ENCODE measurements at places on chromosomes 2 and 18.

DNA sequence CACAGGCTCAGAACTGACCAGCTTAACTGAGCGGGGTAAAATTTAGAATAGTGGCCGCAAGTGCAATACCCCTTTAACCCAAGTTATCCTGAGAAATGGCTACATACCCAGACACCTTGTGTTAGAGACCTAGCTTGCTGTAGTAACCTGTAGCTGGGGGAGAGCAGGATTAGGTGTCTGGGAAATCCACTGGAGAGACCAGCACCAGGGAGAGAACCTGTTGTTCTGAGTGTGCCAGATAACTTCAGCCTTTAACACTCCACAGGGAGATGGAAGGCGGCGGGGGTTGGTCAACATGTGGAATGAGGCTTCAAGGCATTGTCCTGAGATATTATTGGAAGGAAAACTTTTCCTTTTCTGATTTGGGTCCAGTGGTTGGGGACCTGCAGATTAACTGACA lies 356.0 kb downstream of the PTPRM start:
- no peak for DNase-seq

- peak; percentile 48 for DNase-seq
Measured at GRCh38 chr2:69830045-69830905, 815 bp downstream of the GMCL1 start.

DNA sequence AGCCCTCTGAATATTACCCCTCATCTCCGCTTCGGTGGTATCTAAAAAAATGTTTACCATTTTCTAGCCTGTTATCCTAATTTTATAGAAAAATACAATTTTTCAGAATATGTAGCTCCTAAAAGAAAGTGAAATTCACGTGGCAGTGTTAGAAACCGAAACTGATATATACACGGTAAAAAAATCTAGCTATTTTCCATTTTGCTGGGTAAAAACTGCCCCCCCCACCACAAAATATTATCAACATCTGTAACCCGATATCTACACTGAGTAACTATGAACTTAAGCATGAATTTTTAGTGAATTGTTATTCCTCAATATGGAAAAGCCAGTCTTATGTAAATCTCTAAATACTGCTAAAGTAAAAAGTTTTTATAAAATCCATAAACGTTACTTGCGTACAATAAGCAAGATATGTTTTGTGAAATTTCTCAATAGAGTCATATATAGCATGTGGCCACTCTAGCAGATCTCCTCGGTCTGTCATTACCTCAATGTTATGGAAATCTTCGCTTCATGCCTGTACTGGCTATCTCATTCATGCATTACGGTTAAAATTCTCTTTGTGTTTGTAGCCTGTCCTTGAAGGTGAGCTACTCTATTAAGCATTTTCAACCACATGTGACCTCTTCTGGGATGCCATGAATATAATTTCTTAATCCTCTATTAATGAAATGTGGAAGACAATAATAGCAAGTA lies 524.2 kb downstream of the TRIB2 start:
- DNase-seq, result no peak

- DNase-seq, result no peak
Measured at GRCh38 chr2:61597300-61598289, 59.4 kb upstream of the XPO1 start.

DNA sequence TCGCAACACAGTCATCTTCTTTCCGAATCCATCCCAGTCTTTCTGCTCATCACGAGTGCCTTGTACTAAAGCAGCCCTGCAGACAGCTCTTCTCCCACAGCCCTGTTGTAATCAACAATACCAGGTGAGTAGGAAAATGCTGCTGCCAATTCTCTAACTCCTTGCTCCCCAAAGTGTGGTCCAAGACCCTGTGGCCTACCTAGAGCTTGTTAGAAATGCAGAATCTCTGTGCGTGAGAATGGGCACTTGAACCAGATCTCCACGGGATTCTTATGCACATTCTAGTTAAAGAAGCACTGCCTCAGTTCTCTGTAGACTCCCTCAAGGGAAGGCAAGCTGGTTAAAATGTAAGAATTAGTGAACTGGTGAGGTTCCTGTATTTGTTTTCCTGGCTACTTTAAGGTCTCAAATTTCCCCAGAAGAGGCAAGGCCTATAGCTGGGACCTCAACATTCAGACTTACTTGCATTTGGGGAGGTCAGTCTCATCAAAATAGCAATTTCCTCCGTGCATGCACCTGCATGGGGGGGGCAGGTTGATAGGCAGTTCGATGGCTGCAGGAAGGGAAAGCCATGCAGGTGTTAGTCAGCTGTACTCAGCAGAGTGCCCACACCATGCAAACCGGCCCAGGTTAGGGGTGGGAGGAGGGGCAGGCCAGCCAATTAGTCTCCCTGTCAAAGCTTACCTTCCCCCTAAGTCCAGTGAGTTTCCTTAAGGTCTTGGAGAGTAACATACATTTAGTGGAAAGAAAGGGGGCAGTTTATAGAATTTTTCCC lies 70.8 kb downstream of the DHRS9 start:
- no peak for DNase-seq

DNA sequence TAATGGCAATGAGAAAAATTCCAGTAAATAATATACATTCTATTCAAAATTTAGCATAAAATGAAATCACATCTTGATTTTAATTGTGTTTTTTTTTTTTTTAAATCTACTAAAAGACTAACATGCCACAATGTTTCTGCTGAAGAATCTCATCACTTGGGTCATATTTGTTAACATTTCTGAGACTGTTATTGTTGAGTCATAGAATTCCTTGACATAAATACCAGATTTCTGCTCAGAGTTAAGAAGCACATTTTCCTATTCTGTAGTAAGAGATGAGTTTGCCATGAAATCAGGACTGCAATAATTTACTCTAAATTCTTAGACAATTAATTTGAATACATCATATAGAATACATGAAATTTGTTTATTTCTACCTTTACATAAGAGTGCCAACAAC lies 154.9 kb upstream of the KYNU start:
- DNase-seq, result peak; percentile 16

GRCh38 chr2:206240327-206240726 lies 34.1 kb upstream of the ZDBF2 start:
- DNase-seq, result no peak

GRCh38 chr2:74954500-74954874 lies 4.0 kb upstream of the POLE4 start:
- DNase-seq, result no peak

GRCh38 chr2:205511641-205512040 lies 170.7 kb upstream of the NRP2 start:
- no peak for DNase-seq

- DNase-seq, result no peak
Measured at GRCh38 chr2:183458460-183458859, 334.2 kb downstream of the NUP35 start.

GRCh38 chr2:75403991-75404428 lies 156.7 kb downstream of the EVA1A start:
- peak; percentile 68 for DNase-seq

DNA sequence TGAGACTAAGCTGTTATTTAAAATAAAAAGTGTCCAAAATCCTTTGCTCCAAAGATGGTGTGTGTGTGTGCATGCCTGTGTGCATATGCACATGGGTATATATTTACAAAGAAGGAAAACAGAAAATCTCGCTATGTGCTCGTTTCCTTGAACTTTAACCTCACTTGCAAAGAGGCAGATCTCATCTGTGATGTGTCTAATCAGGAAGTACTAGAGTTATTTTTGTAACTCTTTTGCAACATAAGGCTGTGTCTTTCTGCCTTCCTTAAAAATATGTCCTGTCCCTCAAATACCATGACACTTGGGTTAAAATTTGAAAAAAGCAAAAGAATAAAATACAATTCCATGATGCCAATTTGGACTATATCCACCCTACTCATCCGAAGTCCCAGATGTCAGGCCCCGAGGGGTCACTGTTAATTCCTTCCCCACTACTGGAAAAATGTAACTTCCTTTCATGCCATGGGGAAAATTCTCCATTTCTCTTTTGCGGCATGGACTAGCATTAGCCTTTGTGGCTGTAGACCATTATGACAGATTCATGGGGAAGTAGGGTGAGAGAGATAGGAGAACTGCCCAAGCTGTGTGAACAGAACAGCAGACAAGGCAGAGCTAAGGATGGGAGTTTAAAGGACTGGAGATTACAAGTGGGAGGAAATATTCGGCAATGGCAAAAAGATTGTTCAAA lies 191.3 kb downstream of the MYO1B start:
- DNase-seq, result no peak

DNA sequence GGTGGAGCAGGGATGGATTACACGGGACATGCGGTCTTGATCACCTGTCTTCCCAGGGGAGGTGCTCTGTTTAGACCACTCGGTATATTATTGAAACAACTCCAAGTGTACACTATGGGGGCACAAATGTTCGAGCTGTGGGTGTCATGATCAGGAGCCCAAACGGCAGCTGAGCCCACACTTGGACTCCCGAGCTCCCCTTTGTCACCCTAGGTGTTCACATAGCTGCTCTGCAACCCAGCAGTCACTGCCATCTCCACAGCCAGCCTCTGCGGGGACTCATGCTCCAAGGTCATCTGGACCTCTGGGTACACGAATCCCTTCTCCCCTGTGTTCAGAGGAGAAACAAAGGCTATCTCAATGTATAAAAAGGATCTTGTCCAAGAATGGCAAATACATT lies 46.0 kb downstream of the CAPN13 start:
- no peak for DNase-seq

DNA sequence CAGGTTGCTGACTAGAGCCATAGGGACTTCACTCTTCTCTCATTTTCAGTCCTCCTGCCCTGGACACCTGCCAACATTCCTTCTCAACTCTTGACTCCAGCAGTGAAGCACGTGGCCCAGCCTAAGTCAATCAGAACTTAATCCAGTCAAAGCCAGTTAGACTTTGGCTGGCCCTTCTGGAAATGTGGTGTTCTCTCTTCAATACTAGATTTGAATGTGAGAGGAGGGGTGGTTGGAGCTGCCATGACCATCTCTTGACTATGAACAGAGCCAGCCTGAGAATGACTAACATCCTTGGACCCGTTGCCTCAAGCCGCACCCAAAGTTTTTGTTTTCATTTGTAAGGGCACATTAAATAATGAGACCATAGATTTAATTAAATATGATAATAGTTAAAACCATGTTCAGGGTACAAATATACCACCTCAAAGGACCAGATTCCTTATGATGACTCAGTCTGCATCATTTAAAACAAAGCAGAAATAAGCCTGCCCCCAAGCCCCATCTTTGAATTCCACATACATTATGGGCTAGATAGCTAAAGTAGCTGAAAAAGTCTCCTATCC lies 49.7 kb upstream of the RASGRP3 start:
- peak; percentile 71 for DNase-seq

GRCh38 chr2:38572167-38572566 lies 30.6 kb downstream of the HNRNPLL start:
- peak; percentile 50 for DNase-seq
